Breast epithelium (tissue), 4 donors: ENCODE measurements at places on chromosomes 6 and 20. TPM values are rescaled to one million over a fixed set of nuclear protein-coding genes. Genes with fewer than 3 reads are reported as not detected.
A peak's percentile ranks its signal among the peaks of the same experiment; 100 is the strongest.

GRCh38 chr6:11909696-11910132, 102.4 kb upstream of the HIVEP1 start:
- DNase-seq: no peak

DNA sequence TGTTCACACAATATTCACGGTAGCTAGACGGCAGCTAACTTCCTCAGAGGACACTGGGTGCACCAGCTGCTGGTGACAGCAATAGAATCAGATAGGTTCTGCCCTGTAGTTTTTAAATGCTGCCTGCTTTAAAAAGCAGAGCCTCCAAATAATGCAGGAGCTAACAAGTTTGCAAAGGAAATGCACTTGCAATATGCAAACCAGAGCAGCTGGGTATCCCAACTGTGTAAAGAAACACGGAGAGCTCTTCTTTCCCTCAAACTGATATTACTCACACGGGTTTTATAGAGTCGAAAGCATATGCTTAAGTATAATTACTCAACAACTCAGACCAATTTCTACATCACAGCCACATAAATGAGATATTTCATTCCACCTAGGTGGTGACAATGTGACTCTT, 432.7 kb downstream of the TFAP2A start:
- no peak for DNase-seq

GRCh38 chr6:36355819-36356218, 19.1 kb upstream of the BNIP5 start:
- DNase-seq: no peak

DNA sequence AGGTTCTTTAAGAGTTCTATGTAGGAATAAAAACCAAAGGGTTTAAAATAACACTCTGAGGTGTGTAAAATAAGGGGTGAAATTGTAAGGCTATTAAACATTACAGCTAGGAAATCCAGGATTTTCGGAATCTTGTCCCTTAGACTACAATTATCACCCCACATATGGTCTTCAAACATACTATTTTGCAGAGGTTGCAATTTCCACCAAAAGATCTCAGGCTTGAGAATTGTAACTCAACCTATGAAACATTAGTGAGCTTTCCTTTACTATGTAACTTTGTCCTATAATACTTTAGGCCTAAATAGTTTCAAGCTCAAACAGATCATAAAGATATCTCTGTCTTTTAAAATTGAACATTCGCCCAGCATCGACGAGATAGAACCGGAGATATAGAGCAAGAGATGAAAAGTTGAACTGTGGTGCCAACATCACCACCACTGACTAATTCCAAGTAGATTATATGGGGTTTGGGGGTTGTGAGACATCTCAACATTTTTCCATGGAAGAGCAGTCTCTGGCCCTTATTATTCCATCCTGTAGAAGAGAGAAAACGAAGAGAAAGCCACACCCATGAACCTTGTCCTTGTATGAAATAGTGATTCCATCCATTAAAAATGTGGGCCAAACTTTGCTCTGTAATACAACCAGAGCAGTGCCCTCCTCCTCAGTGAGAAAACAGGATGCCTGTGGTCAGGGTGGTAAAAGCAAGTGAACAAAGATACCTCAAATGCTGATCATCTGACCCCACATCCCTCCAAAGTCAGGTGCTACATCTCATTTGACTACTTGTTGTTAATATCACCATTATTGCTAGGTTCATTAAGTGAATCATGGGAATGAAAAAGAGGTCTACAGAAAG, 284.5 kb upstream of the GJE1 start:
- no peak for DNase-seq

- DNase-seq: no peak
These were observed 139.3 kb downstream of the UNC5CL start for GRCh38 chr6:40899684-40900155.

Gene RNF146
- total RNA-seq: 86.3 TPM

DNA sequence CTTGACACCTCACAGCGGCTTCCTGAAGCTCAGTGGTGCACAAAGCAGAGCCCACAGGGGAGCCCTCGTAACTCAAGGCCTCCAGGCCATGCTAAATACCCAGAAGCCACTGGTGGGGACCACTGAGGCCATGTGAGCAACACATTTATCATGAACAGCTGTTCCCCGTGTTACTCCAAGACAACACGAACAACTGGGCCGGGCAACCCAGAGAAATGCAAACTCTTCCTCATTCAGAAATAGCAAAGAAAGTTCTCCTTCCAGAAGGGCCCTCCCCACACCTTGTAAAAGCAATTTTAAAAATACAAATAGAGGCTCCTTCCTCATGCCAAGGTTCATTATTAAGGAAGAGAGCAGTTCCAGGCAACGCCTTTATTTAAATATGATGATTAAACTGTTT, 36.3 kb upstream of the SLCO4A1 start:
- no peak for DNase-seq

Gene NNAT
- 9.7 TPM for total RNA-seq

Gene CGAS
- 3.7 TPM for total RNA-seq

- DNase-seq: no peak
These were observed 22.1 kb upstream of the EEF1A1 start for GRCh38 chr6:73542891-73543290.

GRCh38 chr6:21384216-21384615, 209.3 kb upstream of the SOX4 start:
- DNase-seq: no peak

GRCh38 chr20:54131675-54132611, 41.8 kb downstream of the CYP24A1 start:
- DNase-seq: no peak

GRCh38 chr20:17680836-17681725, 961 bp downstream of the RRBP1 start:
- peak; percentile 83 for DNase-seq

DNA sequence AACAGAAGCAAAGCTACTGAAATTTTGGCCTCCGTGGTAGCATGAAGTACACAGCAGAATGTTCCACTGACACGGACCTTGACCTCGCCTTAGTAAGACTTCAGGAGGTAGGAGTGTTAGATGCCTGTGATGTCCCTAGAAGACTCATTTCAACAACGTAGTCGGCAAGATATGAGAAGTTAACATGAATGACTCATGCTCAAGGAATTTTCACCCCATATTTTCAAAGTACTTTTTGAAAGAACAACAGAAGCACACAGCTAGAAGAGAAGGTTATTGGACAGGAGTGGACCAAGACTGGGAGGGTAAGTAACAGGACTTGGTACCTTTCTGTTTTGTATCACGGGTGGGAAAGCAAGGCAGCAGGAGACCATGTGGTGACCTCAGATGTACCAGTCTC, 78.0 kb downstream of the DZANK1 start:
- no peak for DNase-seq

DNA sequence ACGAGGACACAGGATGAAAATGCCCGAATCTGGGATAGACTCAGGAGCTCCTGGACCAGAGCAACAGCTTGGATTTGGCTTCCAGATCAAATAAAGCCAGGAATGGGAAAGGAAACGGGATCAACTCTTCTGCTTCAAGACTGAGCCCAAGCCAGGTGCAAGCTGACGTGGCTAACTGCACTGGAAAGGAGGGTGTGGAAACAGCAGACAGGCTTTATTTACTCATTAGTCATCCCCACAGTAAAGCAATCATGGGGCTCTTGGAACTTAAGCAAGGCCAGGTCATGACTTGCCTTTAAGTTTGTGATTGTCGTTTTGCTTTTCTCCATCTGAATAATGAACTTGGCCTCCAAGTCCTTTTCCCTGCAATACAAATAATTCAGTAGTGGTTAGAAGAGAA, 45.2 kb downstream of the KIF16B start:
- no peak for DNase-seq

Gene PLN
- total RNA-seq: 4.6 TPM

Gene SPATA25
- 3.7 TPM for total RNA-seq

- DNase-seq: no peak
These were observed 174.5 kb downstream of the SOX4 start for GRCh38 chr6:21767891-21768648.

DNA sequence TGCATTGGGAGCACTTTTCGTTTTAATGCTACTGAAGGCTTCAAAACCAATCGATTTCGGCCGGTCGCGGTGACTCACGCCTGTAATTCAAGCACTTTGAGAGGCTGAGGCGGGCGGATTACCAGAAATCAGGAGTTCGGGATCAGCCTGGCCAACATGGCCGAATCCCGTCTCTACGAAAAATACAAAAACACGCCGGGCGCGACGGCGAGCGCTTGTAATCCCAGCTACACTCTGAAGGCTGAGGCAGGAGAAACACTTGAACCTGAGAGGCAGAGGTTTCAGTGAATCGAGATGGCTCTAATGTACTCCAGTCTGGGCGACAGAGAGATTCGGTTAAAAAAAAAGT, 58.4 kb downstream of the TRIM38 start:
- peak; percentile 70 for DNase-seq

DNA sequence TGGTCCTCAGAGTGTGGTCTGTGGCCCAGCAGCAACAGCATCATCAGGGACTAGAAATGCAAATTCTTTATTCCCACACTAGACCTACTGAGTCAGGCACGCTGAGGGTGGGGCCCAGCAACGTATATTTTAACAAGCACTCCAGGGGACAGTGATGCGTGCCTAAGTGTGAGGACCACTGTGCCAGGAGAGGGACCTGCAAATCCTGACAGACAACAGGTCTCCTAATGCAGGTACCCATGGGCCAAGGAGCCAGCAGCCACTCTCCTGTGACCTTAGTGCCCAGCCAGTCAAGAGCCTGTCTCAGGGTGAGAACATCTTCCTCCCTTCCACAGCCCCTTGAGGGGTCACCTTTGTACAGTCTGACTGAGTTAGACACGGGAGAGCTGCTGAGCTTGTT, 8.0 kb upstream of the MYLK2 start:
- no peak for DNase-seq
